ENCODE measurements at places on chromosomes 11 and 22. TPM values are rescaled to one million over a fixed set of nuclear protein-coding genes. Genes with fewer than 3 reads are reported as not detected.

DNA sequence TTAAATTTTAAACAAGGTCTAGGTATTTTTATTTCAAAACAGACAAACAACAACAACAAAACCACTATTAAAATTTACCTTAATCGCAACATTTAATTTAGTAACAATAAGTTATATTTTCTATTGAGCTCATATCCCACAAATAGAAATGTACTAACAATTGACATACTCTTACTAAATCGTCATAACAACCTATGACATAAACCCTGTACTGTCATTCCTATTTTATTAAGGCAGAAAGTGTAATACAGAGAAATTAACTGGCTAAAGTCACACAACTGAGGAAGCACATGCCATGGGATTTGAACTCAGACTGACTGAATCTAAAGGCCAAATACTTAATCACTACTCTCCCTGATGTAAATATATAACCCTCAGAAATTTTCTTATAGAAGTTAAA is 3.0 kb downstream of the KIF18A start:
- no peak for DNase-seq

DNA sequence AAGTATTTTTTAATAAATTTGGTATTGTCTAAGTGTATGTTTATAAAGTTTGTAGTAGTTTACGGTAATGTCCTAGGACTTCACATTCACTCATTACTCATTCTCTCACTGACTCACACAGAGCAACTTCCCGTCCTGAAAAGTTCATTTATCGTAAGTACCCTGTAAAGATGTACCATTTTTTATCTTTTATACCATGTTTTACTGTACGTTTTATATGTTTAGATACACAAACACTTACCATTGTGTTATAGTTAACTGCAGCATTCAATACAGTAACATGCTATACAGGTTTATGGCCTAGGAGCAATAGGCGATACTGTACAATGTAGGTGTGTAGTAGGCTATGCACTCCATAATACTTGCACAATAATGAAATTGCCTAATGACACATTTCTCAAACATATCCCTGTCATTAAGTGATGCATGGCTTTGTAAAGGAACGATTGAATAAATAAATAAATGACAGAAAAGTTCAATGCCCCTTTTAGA is 12.5 kb upstream of the CARD18 start:
- DNase-seq: no peak

- DNase-seq: no peak
Measured at GRCh38 chr11:1932681-1933080, 13.2 kb downstream of the TNNT3 start.

The UCP3 gene
- 4.1 TPM for total RNA-seq

The SLC17A6 gene
- total RNA-seq: not detected

- DNase-seq: no peak
Measured at GRCh38 chr22:39994041-39994565, 651 bp upstream of the FAM83F start.

The MIOX gene
- total RNA-seq: not detected

All from activated naive CD8-positive, alpha-beta T cell treated with anti-CD3 and anti-CD28 coated beads, Interleukin-2, amount 10 ng/mL, durations not matched to agents 7 days and 5 days (primary cell).